ENCODE measurements at places on chromosomes 3 and 15. TPM values are rescaled to one million over a fixed set of nuclear protein-coding genes. Genes with fewer than 3 reads are reported as not detected.

The AP3B2 gene
- not detected for total RNA-seq

The UBA7 gene
- 44.2 TPM for total RNA-seq

The MED12L gene
- under 0.01 TPM for total RNA-seq

The PCYT1A gene
- 90.4 TPM for total RNA-seq

The PAQR9 gene
- not detected for total RNA-seq

The GATA2 gene
- 12.6 TPM for total RNA-seq

The ANKRD34C gene
- not detected for total RNA-seq

The SLC28A2 gene
- not detected for total RNA-seq

The EIF2A gene
- 140 TPM for total RNA-seq

The ARPP21 gene
- not detected for total RNA-seq

The LRRC31 gene
- total RNA-seq = not detected

The TMEM207 gene
- not detected for total RNA-seq

The DHFR2 gene
- total RNA-seq = 1.1 TPM

The WDR49 gene
- total RNA-seq = 0.65 TPM

The ZPLD1 gene
- not detected for total RNA-seq

The KBTBD13 gene
- total RNA-seq = not detected

The OR5AC2 gene
- not detected for total RNA-seq

The IMPG2 gene
- total RNA-seq = 0.16 TPM

The CHRM5 gene
- total RNA-seq = 0.31 TPM

The NLGN1 gene
- 4.0 TPM for total RNA-seq

The SV2B gene
- total RNA-seq = 0.65 TPM

The HTD2 gene
- total RNA-seq = 3.2 TPM

The APOD gene
- 8.9 TPM for total RNA-seq

The SETMAR gene
- total RNA-seq = 5.0 TPM

The TAGLN3 gene
- not detected for total RNA-seq

The EPHA3 gene
- 0.16 TPM for total RNA-seq

The KIF7 gene
- 0.81 TPM for total RNA-seq
